ENCODE measurements at places on chromosomes 1 and 21.

GRCh38 chr1:183838221-183838620 lies 33.3 kb downstream of the RGL1 start:
- no peak for DNase-seq

DNA sequence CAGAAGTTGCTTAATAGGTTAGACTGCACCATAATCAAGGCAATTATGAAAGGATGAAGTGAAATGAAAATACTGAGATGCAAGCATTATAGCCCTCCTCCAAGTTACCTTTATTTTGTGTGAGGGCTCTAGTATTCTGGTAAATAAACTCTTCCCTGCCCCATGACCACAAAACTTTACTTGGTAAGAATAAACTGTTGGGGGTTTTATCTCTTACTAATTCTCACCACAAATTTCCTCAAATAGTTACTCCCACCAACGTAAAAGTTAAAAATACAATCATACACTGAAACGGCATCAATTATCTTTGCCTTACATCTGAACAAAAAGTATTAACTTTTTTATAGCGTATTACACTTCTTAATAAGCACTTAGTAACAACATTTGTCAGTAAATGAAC lies 29.5 kb downstream of the C21orf91 start:
- DNase-seq = no peak

DNA sequence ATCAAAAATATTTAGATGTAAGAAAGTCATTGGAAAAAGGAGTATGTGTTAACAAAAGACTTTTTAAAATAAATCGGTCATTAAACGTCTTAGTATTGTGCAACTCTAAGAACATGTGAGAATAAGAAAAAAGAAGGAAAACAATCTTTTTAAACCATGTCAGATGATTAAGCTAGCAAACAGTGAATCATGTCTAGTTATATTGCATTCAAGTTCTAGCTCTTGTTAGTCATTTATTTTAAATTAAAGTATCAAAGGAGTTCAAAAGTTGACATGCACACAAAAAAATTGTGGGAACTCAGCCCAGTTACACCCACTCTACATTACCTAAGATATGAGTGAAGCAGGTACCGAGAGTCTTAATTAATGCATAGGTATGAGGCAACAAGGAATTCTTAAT lies 9.8 kb downstream of the FRRS1 start:
- no peak for DNase-seq

- no peak for DNase-seq
These were observed 101.2 kb downstream of the LAMC2 start for GRCh38 chr1:183287191-183287675.

DNA sequence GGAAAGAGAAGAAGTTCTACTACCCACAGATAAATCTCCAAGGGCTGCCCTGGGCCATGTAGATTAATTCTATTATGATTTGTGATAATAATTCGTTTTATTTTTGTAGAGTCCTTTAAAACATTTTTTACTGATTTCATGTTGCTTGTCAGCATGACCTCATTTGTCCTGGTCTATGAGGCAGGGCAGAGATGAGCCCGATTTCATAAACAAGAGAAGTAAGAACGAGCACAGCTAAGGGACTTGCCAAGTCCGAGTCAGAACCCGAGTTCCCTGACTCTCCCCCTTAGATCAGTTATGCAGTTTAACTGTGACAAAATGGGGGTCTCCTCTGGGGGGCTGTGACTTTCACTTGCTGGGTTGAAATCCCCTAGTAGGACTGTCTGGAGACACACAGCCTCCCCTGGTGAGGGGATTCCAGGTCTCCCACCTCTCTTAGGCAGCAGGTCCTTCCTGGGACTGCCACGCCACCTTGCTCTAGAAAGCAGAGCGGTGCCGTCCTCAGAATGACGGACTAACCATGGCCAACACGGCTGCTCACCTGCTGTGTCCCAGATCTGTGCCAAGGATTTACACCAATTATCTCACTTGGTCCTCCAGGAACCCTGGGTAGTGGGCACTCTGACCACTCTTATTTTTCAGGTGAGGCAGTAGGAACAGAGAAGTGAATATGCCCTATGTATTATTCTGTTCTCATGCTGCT lies 31.0 kb upstream of the SOX13 start:
- DNase-seq = no peak

DNA sequence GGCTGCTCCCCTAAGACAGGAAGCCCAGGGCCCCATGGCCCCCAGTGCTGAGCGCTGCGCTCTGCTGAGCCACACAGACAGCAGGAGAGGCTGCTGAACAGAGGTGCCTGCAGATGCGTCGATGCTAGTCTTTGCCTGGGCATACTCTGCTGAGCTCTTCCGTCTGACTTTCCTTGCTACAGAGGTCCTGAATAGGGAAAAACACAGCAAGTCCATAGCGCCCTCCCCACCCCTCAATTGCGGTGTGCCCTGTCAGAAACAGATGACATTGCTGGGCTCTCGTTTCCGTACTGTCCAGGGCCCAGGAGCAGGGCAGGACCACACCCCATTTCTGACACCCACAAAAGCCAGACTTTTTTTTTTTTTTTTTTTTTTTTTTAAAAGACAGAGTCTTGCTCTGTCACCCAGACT lies 252.5 kb downstream of the SDCCAG8 start:
- no peak for DNase-seq

GRCh38 chr1:101220906-101221305 lies 15.9 kb upstream of the S1PR1 start:
- DNase-seq = no peak

DNA sequence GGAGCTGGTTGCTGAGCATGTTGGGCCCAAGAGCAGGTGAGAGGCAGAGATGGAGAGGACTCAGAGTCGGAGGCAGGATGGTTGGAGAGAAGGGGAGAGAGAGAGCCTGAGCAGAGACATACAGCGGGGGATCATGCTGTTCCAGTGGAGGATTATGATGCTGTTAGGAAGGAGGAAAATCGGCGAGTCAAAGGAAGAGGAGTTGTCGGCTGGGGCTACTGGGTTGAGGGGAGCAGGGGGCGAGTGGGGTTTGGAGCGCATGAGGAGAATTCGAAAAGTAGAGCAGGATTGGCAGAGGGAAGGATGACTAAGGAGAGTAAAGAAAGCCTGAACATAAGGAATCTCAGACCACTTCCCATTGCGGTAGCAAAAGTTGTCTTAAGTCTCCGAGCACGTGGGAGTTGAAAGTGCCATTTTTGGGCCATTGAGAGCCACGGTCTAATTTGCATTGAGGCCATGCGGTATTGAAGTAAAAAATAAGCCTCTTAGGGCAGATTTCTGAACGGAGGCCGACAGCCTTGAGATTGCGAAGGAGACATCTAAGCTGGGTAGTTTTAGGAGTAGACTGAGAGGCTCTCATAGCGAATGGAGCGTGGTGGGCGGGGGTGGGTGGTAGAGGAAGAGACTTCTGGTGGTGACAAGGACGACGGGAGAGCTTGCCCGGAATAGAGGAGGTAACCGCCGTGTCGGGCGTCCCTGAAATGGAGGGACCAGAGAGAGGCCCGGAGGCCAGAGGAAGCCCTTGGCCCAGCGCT lies 140.4 kb upstream of the ETV3 start:
- DNase-seq = no peak

DNA sequence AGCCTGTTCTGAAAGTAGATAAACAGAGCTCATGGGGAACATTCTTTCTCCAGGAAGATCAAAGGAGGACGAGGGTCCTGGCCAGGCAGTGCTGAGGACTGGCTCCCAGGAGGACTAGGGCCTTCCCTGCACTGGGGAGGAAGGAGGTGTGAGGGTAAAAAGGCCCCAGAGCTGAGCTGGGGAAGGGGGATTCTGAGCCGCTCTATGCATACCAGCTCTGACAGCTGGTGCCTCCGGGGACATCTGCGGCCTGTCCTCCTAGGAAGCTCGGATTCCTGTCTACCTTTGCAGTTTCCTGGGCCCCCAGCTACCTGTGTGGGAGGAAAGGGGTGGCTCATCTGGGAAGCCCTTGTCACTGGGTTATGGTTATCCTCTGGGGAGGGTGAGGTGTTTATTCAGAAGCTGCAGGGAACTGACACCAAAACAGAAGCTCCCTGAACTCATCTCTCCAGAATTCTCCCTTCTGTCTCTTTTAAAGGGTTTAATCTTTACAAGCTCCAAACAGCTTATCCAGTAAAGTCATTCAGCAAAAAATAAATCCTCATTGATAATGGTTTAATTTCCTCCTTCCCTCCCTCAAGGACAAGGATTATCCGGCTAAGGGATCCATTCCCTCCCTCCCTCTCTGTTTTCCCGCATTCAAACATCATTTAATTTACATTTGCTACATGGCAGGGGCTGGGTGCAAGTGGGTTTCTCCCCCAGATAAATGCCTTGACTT lies 31.0 kb downstream of the NENF start:
- no peak for DNase-seq

DNA sequence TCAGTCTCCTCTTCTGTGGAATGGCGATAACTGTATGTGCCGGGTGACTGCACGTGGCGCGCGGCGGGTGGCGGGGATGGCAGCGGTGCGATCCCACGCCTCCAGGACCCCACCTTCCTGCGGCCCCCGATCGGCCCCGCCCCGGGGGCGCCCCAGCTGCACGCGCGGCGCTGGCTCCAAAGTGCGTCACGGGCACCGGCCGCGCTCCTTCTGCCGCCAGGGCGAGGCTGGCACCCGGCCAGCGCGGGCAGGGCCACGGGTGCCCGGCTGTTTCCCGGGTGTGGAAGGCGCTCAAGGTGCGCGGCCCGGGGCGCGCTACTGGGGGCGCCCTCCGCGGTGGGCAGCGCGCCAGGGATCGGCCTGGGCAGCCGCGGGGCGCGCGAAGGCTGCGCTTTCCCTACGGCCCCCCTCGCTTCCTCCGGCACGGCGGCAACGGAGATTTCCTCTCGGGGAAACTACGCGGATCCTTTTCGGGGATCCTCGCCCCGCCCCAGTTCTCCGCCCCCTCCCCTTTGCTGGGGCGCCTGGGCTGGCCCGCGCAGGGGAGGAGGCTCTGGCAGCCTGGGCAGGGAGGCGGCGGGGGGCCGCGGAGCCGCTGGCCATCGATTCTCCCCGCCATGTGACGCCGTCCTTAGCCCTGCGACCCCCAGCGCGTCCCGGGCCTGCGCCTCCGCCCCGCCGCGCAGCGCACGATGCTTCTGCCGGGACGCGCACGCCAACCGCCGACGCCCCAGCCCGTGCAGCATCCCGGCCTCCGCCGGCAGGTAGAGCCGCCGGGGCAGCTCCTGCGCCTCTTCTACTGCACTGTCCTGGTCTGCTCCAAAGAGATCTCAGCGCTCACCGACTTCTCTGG lies at the start of gene EVA1C:
EVA1C (plus strand) TSS at position 545 of the 853 bp plus-strand sequence; CDS start at position 693, 148 bp downstream.
- DNase-seq = no peak

GRCh38 chr1:162138599-162139181 lies 69.2 kb downstream of the NOS1AP start:
- DNase-seq = no peak

DNA sequence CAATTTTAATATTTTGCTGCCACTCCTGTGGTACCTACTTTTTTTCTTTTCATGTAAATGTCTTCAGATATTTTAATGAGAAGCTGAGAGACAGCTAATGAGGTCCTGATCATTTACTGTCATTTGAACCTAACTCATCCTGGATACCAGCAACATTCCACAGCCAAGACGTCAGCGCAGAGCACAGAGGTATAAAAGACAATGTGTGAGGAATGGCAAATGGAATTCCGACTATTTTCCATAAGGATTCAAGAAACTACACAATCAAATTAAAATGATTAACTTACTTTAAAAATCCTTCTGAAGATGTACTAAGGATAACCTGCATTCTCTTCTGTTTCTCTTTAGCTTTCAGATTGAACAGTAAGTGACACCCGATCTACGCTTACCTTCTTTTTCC lies 38.8 kb downstream of the HEATR1 start:
- DNase-seq = no peak

DNA sequence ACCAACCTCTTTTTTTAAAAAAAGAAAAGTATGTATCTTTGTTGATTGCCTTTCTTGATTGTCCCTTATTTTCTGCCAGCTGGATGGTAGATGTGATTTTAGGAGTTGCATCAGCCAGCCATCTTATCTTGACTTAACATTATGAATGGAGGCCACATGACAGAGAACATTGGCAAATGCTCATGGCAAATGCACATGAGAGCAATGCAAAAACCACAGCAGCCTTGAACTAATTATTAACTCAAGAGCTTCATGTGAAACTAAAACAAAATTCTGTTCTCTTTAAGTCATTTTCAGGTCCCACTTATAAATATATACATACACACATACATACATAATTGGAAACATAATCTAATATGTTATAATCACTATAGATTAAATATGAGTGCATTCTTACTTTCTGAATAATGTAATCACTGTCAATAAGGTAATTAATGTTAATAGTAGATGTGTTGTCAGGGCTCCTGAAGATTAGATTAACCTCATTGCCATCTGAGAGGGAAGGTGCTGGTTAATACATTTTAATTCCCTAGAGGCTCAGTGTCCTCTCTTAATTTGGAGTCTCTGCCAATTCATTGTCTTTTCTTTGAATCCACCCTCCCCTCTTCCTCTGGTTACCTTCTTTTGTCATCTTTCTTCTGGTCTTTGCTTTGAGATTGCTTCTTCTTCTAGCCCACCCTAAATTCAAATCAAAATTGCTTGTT lies 962.2 kb downstream of the ADGRL2 start:
- DNase-seq = no peak

DNA sequence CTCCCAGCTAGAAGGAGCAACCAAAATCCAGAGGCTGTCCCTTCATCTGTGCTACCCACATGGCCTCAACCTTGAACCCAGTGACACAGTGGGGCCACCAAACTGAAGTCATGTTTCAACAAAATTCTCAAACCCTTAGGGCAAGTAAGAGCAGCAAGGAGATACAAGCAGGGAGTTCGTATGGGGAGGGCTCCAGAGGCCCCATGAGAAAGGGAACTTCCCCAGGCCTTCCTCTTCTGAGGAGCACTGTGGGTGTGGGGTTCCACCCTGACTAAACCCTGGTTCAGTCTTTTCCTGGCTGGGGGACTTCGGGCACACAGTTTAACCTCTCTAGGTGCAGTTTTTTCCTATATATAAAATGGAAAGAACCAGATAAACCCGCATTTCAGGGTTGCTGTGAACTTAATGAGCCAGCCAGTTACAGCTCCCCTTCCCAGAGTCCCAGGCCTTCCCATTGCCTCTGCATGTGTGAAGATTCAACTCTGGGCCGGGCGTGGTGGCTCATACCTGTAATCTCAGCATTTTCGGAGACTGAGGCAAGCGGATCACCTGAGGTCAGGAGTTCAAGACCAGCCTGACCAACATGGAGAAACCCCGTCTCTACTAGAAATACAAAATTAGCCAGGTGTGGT lies 8.0 kb upstream of the THEMIS2 start:
- DNase-seq = no peak
